ENCODE measurements at places on chromosomes 2 and 18. TPM values are rescaled to one million over a fixed set of nuclear protein-coding genes. Genes with fewer than 3 reads are reported as not detected.

CABLES1 gene
- 7.4 TPM for total RNA-seq

ASTL gene
- not detected for total RNA-seq

FAM161A gene
- total RNA-seq, result 8.1 TPM

LRRTM4 gene
- total RNA-seq, result 1.5 TPM

MYO7B gene
- total RNA-seq, result not detected

ERICH2 gene
- total RNA-seq, result not detected

UPP2 gene
- not detected for total RNA-seq

YES1 gene
- total RNA-seq, result 43.1 TPM

CHRNG gene
- not detected for total RNA-seq

RNF103 gene
- 25.0 TPM for total RNA-seq

VWC2L gene
- total RNA-seq, result not detected

SLC38A11 gene
- total RNA-seq, result not detected

NCOA1 gene
- 10.4 TPM for total RNA-seq

AAK1 gene
- total RNA-seq, result 82.6 TPM

POTEJ gene
- total RNA-seq, result not detected

CFAP210 gene
- total RNA-seq, result not detected

ILKAP gene
- 18.6 TPM for total RNA-seq

PDE1A gene
- total RNA-seq, result 34.9 TPM

NETO1 gene
- not detected for total RNA-seq

CXCR1 gene
- not detected for total RNA-seq

RNF152 gene
- total RNA-seq, result 12.8 TPM

PLCL1 gene
- 12.4 TPM for total RNA-seq

CNTNAP5 gene
- not detected for total RNA-seq

HOXD13 gene
- total RNA-seq, result not detected

ICOS gene
- not detected for total RNA-seq

CSRNP3 gene
- total RNA-seq, result 3.4 TPM

EVX2 gene
- total RNA-seq, result not detected

FSHR gene
- total RNA-seq, result not detected

SOCS6 gene
- total RNA-seq, result 26.2 TPM
